Activated CD4-positive, alpha-beta memory T cell treated with anti-CD3 and anti-CD28 coated beads, Interleukin-2, amount 10 ng/mL, durations not matched to agents 7 days and 5 days (primary cell): ENCODE measurements at places on chromosomes 3 and 15.

DNA sequence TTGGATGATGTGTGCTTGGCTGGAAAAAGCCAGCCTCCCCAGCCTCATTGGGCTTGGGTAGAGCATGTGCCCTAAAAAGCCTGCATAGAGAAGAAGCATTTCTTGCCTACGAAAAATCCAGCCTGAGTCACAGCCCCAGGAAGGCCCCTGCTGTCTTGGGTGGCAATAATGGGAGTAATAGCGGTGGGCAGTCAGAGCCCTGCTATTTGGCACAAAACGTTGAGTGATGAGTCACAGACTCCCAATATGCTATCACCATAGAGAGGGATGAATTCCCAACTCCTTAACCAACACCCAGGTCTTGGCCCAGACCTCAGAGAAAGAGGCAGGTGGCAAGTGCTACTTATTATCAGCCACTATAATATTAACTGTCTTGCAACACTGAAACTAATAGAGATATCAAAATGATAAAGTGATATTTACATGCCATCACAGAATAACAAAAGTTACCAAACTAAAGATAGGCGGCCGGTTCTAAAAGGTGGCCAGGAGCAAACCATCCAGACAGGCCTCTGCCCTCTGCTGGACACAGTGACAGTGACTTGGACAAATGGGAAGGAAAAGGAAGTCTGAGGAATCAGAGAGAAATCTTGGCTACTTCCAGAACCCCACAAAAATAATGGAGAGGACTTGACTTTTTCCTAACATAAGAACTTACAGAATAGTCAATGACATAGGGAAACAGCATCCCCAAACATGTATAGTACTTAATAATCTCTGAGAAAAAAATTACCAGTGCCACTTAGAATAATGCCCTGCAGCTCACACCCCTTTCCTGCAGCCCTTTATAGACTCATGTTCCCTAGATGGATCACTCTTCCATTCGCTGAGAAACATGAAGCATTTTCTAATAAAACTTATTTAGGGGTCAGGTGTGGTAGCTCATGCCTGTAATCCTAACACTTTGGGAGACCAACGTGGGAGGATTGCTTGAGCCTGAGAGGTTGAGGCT is 51.9 kb upstream of the MUC13 start:
- no peak for DNase-seq

- DNase-seq, result no peak
Observed at GRCh38 chr3:160473978-160474377, 24.4 kb upstream of the TRIM59 start.

GRCh38 chr3:67774676-67775075 is 120.3 kb upstream of the SUCLG2 start:
- DNase-seq, result no peak

- no peak for DNase-seq
Observed at GRCh38 chr3:32815841-32816438, 1.9 kb upstream of the TRIM71 start.

DNA sequence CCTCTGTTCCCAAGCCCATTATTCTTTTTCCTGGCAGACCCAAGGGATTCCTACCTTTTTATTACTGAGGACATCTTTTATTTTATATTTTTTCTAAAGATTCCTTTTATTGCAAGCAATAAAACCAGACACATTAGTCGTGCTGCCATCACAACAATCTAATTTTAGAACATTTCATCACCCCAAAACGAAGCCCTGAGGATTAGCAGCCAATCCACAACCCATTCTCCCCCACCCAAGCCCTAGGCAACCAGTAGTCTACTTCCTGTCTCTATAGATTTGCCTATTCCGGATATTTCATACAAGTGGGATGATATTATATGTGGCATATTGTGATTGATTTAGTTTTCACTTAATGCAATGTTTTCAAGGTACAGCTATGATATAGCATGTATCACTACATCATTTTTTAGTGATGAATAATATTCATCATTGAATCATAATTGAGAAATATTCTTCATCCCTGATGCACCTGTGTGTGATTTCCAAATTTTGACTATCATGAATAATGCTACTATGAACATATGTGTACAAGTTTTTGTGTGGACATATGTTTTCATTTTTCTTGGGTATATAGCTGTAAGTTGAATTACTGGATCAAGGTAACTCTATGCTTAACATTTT is 65.7 kb downstream of the IL1RAP start:
- no peak for DNase-seq

DNA sequence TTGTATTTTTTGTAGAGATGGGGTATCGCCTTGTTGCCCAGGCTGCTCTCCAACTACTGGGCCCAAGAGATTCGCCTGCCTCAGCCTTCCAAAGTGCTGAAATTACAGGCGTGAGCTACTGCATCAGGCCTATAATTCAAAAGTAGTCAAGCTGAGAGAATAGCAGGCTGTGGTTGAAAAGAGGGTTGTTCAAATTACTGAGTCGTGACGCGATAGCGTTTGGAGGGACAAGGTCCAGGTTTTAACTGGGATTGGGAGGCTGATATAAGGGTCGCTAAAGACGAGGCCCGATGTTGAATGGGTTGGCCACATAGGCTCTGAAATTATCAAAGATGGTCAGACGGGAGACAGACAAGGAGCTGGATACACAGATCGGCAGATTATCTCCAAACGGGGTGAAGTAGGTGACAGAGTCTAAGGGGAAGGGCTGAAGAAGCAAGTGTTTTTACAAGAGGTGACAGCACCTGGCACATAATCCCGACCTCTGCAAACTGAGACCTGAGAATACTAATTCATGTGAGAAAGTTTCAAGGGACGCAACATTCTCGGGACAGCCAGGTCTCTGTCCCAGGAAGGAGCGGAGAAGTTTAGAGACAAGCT is 759 bp upstream of the ARID3B start:
- no peak for DNase-seq

- no peak for DNase-seq
Observed at GRCh38 chr15:63452552-63453136, 51.7 kb upstream of the USP3 start.
